ENCODE measurements at places on chromosomes 16 and 17.

DNA sequence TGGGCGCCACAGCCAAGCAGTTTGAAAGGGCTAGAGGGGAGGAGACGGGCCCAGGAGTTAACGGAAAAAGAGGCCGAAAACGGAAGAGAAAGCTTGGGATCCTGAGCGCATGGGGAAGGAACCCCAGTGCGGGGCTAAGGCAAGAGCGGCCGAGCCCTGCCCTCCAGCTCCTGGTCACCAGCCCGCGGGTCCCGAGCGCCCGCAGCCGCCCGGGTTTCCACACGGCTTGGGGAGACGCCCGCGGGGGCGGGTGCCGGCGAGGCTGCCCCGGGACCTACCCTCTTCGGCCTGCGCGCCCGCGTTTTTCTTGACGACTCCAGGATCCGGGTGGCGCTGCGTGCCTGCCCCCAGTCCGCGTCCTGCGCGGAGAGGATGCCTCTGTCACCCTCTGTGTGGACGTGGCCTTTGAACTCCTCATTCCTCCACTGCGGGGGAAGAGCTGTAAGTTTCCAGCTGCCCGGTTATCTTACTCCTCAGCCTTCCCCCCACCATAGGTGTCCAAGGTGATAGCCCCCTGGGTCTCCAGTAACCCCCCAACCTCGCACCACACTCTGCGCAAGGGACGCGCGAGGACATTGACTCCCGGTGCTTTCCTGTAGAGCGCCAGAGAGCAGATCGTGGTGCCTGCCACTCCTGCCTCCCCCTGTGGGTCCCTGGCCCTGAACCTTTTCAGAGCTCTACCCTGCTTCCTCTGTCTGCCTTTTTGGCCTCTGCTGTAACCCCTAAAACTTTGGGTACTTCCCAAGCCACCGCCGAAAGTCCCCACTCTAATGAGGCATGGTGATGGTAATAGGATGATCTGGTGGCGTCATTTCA is 1.7 kb upstream of the CDH11 start:
- no peak for DNase-seq

GRCh38 chr16:3549906-3550305 is 27.3 kb downstream of the NLRC3 start:
- DNase-seq = no peak

- peak; percentile 79 for DNase-seq
Measured at GRCh38 chr17:29931231-29931932, 1.4 kb upstream of the SSH2 start.

- peak; percentile 37 for DNase-seq
Measured at GRCh38 chr16:12758031-12758669, 45.5 kb downstream of the CPPED1 start.

DNA sequence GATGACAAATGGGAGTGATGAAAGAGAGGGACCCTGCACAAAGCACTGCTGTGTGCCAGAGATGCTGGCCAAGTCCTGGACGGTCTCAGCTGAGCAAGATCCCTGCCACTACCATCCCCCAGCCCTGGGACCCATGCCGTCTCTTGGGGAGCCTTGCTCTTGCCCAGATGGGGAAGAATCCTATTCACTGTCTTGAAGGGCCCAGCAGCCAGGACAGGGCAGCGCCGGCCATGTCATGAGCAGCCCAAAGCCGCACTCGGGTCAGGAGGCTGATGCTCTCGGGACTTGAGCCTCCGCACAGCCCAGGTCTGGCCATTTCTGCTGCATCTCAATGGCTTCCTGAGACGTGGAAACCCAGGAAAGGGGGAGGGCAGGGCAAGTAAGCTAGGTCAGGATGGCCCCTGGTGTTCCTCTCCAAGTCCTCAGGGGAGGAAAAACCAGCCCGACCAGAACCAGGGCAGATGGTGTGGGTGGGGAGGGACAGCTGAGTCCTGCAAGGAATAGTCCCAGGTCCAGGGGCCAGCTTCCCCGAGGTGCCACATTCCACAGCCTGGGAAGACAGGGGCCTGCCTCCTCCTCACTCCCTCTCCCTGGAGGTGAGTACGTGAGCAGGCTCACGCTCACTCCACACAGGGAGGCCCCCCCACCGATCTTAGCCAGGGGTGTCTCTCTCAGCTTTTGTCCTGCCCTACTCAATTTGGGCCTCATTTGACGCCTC is 7.8 kb upstream of the KRT19 start:
- DNase-seq = no peak

DNA sequence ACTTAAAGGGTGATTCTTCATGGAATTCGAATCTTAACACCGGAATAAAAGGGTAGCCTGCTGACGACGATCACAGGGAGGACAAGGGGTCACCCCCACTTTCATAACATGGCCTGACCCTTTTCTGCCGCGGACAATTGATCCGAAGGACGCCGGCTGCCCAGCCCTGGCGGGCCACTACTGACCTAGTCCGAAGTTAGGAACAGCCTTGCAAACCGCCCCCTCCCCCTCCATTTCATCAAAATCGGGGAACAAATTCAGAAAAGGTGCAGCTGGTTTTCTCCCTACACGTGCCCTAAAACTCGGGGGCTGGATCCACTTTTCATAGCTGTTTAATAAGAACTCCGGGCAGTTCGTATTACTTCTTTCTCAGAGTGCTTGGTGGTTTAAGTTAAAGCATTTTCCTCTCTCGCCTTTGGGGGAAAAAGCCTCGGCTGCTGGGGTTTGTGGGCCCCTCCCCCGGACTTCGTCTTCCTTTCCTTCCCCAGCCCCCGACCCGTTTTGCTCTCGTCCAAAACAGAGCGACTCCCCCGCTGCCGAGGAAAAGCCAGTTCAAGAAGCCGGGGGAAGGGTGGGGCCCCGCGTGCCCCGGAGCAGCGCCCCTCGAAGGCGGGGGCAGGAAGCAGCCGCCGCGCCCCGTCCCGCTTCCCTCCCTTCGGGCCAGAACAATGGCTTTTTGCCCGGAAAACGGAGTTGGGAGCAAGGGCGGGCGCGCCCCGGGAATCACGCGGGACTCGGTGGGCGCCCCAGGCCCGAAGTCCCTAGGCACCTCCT is 641 bp upstream of the CBX2 start:
- DNase-seq = peak; percentile 16

GRCh38 chr17:34151102-34151501 is 104.0 kb upstream of the CCL2 start:
- no peak for DNase-seq

DNA sequence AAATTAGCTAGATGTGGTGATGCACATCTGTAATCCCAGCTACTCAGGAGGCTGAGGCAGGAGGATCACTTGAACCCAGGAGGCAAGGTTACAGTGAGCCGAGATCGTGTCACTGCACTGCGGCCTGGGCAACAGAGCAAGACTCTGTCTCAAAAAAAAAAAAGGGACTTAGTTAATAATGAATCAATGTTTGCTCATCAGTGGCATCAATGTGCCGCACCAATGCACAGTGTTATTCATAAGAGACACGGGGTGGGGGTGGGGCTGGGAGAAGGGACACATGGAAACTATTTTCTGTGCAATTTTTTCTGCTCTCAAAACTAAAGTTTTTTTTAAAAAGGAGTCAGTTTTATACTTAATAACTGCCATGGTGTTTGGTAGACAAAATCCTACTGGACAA is 6.8 kb upstream of the ATP2C2 start:
- DNase-seq = no peak

DNA sequence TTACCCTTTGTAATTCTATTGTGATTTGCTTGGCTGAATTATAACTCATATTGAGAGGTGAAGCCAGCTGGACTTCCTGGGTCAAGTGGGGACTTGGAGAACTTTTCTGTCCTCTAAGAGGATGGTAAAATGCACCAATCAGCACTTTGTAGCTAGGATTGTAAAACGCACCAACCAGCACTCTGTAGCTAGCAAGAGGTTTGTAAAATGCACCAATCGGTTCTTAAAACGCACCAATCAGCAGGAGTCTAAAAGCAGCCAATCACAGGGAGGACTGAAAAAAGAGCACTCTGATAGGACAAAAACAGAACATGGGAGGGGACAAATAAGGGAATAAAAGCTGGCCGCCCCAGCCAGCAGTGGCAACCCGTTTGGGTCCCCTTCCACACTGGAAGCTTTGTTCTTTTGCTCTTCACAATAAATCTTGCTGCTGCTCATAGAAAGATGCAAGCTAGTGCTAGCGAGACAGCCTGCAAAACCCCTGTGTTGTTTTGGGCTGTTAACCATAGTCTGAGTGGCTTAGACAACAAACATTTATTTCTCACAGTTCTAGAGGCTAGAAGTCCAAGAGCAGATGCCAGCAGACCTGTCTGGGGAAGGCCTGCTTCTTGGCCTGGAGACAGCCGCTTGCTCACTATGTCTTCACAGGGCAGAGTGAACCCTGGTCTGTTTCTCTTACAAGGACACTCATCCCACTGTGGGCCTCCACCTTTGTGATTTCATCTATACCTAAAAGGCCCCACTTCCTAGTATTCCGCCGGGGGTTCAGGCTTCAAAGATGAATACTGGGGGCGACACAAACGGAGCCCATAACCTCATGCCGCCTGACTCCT is 39.0 kb upstream of the CRISPLD2 start:
- no peak for DNase-seq

DNA sequence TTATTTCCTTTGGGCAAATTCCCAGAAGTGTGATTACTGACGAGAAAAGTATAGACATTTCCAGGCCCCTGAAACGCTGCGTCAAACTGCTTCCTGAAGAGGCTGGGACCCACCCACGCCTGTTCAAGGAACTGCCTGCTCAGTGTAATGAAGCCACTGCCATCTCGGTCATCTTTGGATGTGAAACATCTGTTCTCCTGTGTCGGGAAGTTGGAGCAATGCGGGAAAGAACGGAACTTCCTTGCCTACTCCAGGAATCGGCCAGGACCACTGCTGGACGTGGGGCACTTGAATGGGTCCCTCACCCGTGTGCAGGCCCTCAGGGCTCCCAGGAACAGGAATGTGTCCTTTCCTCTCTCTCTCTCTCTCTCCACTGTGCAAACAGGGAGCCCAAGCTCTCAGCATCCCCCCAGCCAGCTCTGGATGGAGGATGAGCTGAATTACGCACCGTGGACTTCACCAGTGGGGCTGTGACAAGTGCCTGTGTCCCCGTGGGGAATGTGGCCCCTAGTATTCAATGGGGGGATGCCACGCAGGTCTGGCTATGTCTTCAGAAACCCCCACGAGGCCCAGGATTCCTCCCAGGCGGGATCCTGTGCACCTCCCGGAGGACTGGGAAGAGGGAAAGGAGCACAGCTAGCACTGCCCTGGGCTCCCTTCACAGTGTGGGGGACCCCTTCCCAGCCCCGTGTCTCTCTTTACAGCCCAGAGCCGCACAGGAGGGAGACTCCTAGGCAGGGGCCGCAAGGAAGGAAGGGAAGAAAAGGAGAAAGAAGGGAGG is 18.3 kb upstream of the LITAF start:
- peak; percentile 86 for DNase-seq

GRCh38 chr17:2799653-2800052 is 3.4 kb downstream of the RAP1GAP2 start:
- DNase-seq = no peak

DNA sequence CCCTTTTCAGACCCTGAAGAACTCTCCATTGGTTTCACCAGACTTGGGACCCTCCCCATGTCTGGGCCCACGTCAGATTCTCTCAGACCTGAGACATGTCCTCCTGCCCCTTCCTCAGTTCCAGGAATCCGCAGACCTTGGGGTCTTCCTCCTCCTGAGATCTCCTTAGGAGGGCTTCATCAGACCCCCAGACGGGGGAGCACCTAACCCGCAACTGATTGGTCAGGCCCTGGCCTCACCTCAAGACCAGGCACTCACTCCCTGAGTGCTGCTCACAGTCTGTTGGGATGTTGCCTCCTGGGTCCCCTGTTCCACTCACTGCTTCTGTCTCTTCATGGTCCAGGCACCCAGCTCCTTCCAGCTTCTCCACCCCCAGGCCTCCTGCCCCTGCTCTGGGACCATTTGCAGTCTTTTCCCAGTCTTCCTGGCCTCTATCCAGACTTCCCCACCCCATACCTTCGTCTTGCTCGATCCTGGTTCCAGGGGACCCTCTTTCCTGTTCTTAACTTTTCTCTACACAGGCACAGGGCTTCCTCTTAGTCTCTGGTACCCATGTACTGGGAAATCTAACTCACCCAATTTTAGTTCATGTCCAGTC is 1.2 kb downstream of the GID4 start:
- no peak for DNase-seq

GRCh38 chr17:20155258-20156195 is 146.4 kb downstream of the SPECC1 start:
- DNase-seq = peak; percentile 91

DNA sequence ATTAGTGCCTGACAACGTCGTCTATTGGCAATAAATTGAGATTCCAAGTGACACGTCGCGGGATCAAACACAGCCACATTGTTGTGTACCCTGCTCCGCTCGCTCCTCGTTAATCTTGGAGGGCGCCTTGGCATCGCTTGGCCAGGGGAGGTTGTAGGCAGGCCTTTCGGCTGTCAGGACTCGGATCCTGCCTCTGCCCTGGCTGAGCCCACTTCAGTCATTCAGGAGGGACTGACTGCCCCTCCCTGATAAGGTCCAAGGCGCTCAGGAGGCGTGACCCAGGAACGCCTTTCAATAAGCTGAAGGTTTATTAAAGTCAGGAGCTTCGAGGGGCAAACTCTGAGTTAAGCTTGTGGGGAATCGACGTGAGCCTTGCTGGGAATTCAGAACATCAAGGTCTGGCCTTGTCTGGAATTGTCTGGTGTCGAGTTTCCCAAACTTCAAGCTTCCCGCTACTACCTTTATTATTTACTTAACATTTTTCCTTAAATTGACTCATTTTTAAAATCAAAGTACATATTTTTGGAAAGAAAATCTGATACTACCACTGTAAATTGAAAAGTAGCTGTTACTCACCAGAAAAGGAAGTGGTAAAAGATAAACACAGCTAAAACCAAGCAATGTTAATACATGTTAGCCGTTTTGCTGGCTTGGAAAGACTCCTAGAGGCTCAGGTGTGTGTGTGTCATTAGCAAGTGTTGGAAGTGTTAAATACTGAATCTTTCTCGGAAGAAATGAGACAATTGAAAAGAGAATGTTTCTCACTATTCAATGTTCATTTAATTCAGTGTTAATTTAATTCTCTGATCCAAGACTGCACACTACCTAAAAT is 5.3 kb upstream of the IRX3 start:
- DNase-seq = no peak

GRCh38 chr17:80068301-80069222 is 32.1 kb downstream of the CCDC40 start:
- no peak for DNase-seq

- peak; percentile 58 for DNase-seq
Measured at GRCh38 chr16:75614066-75614897, 8.8 kb downstream of the ADAT1 start.

Measured in inflammatory macrophage treated with lipopolysaccharide for 1 hour (primary cell).